MCF 10A (cell line): ENCODE measurements at places on chromosomes 3 and 15. TPM values are rescaled to one million over a fixed set of nuclear protein-coding genes. Genes with fewer than 3 reads are reported as not detected.

Gene ERICH6
- not detected in 2 replicates for total RNA-seq

Gene DPPA2
- total RNA-seq = not detected in 2 replicates

Gene B3GALNT1
- 3.0 and 3.6 TPM in 2 replicates for total RNA-seq

Gene ARIH2
- 152 and 167 TPM in 2 replicates for total RNA-seq

Gene TLR9
- not detected in 2 replicates for total RNA-seq

Gene SYNPR
- not detected in 2 replicates for total RNA-seq

Gene SNURF
- total RNA-seq = 35.6 and 36.7 TPM in 2 replicates

Gene LYZL4
- not detected in 2 replicates for total RNA-seq

Gene SLC24A5
- not detected in 2 replicates for total RNA-seq

Gene SRGAP3
- 13.7 and 19.8 TPM in 2 replicates for total RNA-seq

Gene TNFAIP8L3
- 2.6 and 4.2 TPM in 2 replicates for total RNA-seq

Gene GOLGA8A
- 173 and 192 TPM in 2 replicates for total RNA-seq

Gene ACTC1
- not detected in 2 replicates for total RNA-seq

Gene ARGFX
- total RNA-seq = not detected in 2 replicates

Gene LSAMP
- total RNA-seq = not detected in 2 replicates

Gene ECT2
- total RNA-seq = 54.8 and 63.9 TPM in 2 replicates

Gene SUMF1
- total RNA-seq = 11.8 and 18.9 TPM in 2 replicates

Gene KLHL18
- 36.4 and 36.6 TPM in 2 replicates for total RNA-seq

Gene CYB561D2
- total RNA-seq = 24.0 and 24.1 TPM in 2 replicates

Gene RBPMS2
- total RNA-seq = 0.16 and 0.17 TPM in 2 replicates
